ENCODE measurements at places on chromosomes 5 and 9. TPM values are rescaled to one million over a fixed set of nuclear protein-coding genes. Genes with fewer than 3 reads are reported as not detected.
A peak's percentile ranks its signal among the peaks of the same experiment; 100 is the strongest.

WNT8A gene
- total RNA-seq, result not detected

GRCh38 chr5:172714491-172715420 is 56.2 kb downstream of the DUSP1 start:
- peak; percentile 81 for ATAC-seq

OBP2B gene
- total RNA-seq, result not detected

- ATAC-seq, result no peak
Measured at GRCh38 chr5:151570058-151570457, 21.1 kb downstream of the FAT2 start.
